ENCODE measurements at places on chromosomes 4 and X. TPM values are rescaled to one million over a fixed set of nuclear protein-coding genes. Genes with fewer than 3 reads are reported as not detected.

- DNase-seq: no peak
These were observed 102.0 kb downstream of the SYTL5 start for GRCh38 chrX:38108364-38108763.

DNA sequence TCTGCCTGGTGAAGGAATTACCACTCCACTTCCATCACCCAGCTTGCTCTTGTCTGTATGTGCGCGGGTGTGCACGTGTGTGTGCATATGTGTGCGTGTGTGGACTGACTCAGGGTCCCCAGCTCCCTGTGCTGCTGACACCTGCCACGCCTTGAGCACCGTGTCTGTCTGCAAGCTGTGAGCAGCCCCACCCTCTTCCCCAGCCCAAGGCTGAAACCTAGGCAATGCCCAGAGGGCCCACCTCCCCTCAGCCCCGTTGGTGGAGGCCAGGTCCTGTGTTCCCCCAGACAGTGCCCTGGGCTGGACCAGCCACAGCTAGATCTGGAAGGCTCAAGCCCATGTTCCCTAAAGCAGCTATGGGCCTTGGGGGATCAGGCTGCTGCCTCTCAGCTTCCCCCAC, 2.0 kb upstream of the CCNQ start:
- no peak for DNase-seq

GRCh38 chr4:107392951-107393350, 327.1 kb downstream of the PAPSS1 start:
- no peak for DNase-seq

DNA sequence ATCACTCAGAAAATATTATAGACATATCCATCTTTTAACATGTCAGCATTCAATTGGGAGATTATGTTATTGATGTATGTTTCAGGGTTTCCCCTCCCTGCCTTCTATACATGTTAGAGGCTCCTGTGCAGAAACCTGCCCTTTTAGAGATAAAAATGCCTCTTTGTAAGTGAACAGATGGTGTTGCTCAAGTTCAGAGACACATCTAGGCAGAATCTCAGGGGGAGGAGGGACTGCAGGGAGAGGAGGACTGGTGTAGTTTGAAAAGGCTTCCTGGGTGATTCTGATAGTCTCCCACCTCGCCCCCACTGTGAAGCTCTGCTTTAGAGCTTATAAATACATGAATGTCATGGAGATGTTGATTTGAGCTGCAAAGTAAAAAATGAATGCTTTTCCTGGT, 12.0 kb upstream of the UNC5C start:
- DNase-seq: no peak

Gene ANKRD50
- total RNA-seq: 12.5 TPM

- DNase-seq: peak; percentile 85
These were observed 15.9 kb downstream of the PCGF3 start for GRCh38 chr4:721261-722168.

Gene HHIP
- 1.7 TPM for total RNA-seq

Gene EDA2R
- 6.0 TPM for total RNA-seq

Data from ovary (tissue), 10 donors.